Vagina (tissue), 2 donors: ENCODE measurements at places on chromosomes 12 and 14.

GRCh38 chr14:85634205-85634604, 104.3 kb downstream of the FLRT2 start:
- no peak for DNase-seq

- no peak for DNase-seq
These were observed 1.2 kb downstream of the HOXC10 start for GRCh38 chr12:53985994-53986685.

- no peak for DNase-seq
These were observed 741 bp upstream of the CRIP2 start for GRCh38 chr14:105473677-105474482.

DNA sequence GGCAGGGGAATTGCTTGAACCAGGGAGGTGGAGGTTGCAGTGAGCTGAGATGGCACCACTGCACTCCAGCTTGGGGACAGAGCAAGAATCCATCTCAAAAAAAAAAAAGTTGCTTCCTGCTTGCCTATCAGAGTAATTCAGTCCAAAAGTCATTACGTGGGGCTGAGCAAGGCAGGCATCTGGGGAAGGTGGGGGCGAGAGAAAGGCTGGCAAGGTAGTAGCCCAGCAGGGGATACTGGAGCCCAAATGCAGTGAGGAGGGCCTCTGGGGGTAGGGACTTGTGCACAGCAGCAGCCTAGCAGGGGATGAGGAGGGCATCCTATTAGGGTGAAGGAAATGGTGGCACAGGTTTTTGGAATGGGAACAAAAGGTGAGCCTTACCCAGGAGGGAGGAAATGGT, 7.1 kb downstream of the ETFRF1 start:
- DNase-seq = no peak

DNA sequence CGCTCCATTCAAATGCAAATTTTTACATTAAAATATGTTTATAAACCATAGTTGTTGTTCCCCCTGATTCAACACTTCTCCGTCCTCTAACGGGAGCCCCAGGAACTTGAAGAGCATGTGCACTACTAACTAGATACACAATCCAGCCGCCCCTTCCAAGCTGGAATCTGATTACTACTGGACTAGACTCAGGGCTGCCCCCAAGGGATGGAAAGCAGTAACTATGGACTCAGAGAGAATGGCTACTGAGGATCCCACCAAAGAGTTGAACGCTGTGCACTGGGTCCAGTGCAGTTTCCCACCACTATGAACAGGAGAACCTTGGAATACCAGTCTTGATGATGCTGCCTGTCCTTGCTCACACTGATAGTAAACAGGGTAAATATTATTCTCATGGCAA, 48.6 kb upstream of the PCNX1 start:
- no peak for DNase-seq
